ENCODE measurements at places on chromosomes 16 and 17. TPM values are rescaled to one million over a fixed set of nuclear protein-coding genes. Genes with fewer than 3 reads are reported as not detected.

DNA sequence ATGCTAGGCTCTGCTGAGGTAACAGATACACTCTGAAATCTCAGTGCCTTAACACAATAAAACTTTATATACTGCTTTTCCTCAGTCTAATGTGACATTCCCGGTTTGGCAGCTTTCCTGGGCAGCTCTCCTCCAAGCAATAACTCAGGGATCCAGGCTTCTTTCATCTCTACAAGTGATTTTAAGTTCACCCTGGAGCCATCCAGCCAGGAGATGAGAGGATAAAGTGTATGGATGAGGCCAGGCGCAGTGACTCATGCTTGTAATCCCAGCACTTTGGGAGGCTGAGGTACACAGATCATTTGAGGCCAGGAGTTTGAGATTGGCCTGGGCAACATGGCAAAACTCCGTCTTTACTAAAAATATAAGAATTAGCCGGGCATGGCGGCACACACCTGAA lies 147.2 kb downstream of the UTP18 start:
- DNase-seq, result no peak

DNA sequence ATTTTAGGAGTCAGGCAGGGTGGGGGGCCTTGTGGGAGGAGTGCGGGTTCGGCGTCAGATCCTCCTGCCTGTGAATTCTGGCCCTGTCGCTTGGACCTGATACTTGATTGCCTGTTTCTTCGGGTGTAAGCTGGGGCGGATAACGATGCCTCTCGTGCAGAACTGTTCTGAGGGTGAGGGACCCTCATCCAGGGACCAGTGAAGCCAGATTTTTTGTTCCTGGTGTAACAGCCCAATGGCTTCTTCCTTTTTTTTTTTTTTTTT lies 1.3 kb downstream of the TBCD start:
- no peak for DNase-seq

- DNase-seq, result no peak
Measured at GRCh38 chr17:81993729-81994592, 16.5 kb downstream of the ASPSCR1 start.

GRCh38 chr16:49459953-49460735 lies 86.5 kb downstream of the C16orf78 start:
- DNase-seq, result no peak

GRCh38 chr16:86609115-86609514 lies 30.8 kb downstream of the FOXL1 start:
- DNase-seq, result no peak

DNA sequence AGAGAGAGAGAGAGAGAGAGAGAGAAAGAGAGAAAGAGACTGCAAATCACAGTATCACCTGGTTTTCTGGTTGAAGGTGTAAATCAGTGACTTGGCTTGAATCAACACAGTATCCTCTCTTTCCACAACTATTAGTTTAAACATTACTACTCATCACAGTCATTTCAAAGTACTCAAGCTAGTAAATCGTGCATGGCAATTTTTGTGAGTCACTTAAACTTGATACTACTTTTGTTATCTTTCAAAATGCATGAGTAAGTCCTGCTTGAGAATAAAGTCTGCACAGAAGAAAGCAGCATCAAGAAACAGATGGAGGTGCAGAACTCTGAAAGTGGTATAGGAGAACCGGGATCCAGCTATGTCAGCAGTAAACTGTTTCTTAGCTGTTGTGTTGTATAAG lies 535.4 kb downstream of the CDH8 start:
- DNase-seq, result no peak

Gene SNX20
- total RNA-seq, result 26.0 TPM

- DNase-seq, result no peak
Measured at GRCh38 chr16:63080746-63081145, 1044.5 kb upstream of the CDH8 start.

- DNase-seq, result no peak
Measured at GRCh38 chr16:73480381-73480780, 432.5 kb upstream of the ZFHX3 start.

Gene CMTM2
- total RNA-seq, result not detected

DNA sequence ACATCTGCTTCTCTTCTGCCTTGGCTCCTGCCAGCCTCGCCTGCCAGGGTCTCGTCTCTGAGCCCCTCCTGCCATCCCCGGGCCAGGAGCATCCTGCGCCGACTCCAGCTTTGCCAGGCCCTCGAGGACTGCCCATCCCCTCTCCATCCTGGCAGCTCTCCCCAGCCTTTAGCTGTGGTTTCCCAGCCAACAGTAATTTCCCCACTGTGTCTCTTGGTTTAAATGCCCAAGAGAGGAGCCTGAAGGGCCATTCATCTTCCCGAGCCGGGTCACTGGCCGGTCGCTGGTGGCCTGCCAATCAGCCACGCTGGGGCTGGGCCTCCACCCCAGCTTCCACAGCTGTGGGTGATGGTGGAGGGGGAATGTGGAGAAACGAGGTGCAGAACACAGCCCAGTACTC lies 47.8 kb downstream of the MRC2 start:
- DNase-seq, result no peak

DNA sequence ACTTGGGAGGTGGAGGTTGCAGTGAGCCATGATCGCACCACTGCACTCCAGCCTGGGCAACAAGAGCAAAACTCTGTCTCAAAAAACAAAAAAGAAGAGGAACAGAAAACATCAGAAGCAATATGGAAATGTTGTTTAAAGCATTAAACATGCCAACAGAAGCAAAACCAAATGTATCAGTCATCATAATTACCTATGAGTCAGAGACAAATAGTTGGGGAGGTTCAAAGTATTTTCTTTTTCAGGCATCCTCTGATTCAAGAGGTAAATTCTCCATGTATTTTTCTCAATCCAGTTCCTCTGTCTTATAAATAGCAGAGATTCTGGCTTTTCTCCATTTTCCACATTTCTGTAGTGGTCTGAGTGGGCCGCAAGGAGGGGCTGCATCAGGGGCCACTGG lies 2.1 kb upstream of the TM4SF5 start:
- no peak for DNase-seq
